Stimulated activated CD8-positive, alpha-beta memory T cell treated with anti-CD3 and anti-CD28 coated beads, Interleukin-4, amount 100 ng/mL, for 1 hour (primary cell): ENCODE measurements at places on chromosomes 2 and 18.

DNA sequence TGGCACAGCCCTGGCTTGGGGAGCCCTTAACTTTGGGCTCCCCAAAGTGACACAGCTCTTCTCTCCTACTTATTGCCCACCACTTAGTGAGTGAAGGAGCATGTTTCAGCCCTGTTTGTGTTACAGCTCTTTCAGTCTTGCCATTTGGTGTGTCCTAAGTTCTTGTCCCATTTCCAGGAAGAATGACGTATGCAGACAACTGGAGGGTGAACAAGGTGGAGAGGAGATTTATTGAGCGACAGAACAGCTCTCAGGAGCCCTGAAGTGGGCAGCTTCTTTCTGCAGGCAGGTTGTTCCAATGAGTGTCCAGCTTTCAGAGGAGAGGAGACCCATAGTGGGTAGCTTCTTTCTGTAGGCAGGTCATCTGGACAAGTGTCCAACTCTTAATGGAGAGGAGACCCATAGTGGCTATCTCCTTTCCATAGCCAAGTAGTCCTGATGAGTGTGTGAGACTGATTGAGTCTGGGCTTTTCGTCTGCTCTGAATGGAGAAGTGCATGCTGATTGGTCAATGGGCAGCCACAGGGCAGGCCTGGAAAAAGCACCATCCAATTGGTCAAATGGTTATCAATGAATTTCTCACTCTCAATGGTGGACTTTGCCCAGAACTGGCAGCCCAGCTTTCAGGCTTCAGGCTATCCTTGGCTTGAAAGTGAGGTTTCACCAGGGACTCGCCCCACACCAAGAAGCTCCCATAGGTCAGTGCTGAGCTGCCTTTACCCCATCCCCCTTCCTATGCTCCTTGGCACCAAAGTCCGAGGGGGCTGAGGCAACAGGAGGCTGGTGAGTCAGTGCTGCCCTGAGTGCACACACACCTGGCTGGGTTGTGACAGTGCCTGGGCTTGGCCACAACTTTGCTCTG, 688.2 kb downstream of the NYAP2 start:
- no peak for DNase-seq

- DNase-seq, result no peak
These were observed 1046.0 kb upstream of the TMEFF2 start for GRCh38 chr2:193240752-193241151.

- no peak for DNase-seq
These were observed 4.3 kb downstream of the EPG5 start for GRCh38 chr18:45962866-45963265.

DNA sequence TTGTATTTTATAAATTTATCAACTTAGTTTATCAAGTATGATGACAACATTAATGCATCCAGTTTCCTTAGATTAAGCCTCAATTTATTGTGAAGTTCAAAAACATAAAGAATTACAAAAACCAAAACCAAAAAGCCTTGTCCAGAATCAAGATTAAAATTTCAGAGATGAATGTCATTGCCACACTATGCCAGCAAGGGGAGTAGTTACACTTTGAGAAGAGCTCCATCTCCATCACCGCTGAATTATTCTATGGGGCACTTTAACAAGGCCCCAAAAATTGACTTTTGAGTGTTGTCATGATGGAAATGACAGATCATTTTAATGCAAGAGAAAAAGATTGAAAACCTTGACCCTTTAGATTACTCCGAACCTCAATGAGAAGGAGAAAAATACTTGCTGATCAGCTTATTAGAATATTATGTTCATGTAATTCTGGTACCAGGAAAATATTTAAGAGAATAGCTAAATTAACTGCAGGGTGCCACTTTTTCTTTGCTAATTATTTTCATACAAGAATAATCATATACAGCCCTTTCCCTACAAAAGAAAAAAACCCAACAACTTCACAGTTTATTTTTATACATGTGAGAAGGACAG, 152.5 kb upstream of the AQP4 start:
- no peak for DNase-seq

DNA sequence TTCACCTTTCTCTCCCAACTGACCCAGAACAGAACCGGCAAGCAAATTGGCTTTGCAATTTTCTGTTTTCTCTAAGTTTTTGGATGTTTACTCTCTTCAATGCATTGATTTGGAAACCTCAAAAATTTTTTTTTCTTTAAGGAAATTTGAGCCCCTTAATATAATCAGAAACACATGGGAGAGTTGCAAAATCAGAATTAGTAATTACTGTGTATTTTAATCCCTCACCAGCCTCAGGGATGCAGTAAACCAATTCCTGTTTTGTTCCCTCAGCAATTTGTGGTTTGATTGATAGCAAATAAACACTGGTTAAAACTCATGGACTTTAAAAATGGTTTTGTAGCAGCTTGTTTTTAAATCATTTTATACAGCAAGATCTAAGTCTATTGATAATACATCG, 281.5 kb downstream of the NEDD4L start:
- no peak for DNase-seq
